ENCODE measurements at places on chromosomes 2 and 18.
A peak's percentile ranks its signal among the peaks of the same experiment; 100 is the strongest.

DNA sequence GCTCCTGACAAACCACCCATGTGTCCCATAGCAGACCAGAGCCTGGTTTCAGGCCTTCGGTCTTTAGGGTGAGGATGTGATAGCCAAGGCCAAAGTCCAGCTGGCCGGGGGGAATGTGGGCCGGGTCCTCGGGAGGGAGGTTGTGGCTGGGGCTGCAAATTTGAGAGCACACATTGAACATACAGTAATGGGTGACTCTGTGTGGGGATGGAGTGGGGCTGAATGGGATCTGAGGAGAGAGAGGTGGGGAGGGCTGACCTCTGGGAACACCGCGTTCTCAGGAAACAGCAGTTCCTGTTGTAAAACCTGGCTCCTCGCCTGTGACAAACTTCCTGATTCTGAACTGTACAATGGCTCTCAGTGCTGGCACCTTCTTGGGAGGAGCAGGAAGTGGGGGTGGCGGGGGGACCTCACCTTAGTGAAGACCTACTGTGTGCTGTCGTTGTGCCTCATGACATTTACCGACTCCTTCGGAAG is 48.8 kb downstream of the MCFD2 start:
- DNase-seq = no peak

- no peak for DNase-seq
Observed at GRCh38 chr2:177187631-177188312, 24.8 kb upstream of the HNRNPA3 start.

- no peak for DNase-seq
Observed at GRCh38 chr18:79728931-79729586, 49.5 kb downstream of the CTDP1 start.

- no peak for DNase-seq
Observed at GRCh38 chr2:231290321-231291015, 92.0 kb downstream of the ARMC9 start.

- peak; percentile 35 for DNase-seq
Observed at GRCh38 chr18:14189858-14190257, 57.6 kb upstream of the ZNF519 start.

GRCh38 chr18:79742076-79742475 is 55.7 kb upstream of the KCNG2 start:
- DNase-seq = no peak

GRCh38 chr2:140242889-140243288 is 1462.7 kb upstream of the NXPH2 start:
- DNase-seq = no peak

- peak; percentile 73 for DNase-seq
Observed at GRCh38 chr2:172095146-172095904, 7.4 kb downstream of the DLX2 start.

GRCh38 chr2:47187069-47187468 is 32.0 kb upstream of the STPG4 start:
- no peak for DNase-seq

- no peak for DNase-seq
Observed at GRCh38 chr2:213017404-213017803, 134.0 kb downstream of the IKZF2 start.

DNA sequence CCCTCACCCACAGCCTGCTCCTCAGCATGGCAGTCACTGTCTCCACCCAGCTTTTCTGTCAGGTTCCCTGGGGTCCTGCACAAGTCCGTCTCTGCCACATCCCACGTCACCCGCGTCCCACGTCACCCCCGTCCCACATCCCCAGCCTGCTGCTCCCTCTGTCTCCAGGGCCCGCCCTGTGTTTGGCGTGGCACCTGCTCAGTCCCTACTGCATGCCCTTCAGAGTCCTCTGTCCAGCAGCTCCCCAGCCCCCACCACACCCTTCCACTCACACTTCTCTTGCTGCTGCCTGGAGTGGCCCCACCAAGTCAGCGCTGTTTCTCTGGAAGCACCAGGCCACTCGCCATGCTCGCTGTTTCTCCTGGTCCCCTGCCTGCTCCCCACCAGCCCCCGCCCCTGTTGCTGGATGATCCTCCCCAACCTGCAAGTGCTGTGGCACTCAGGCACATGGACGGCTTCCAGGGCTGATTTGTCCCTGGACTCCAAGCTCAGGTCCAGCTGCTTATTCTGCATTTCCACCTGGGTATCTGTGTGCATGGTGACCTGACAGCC is 18.8 kb downstream of the ATG4B start:
- no peak for DNase-seq

GRCh38 chr2:28898048-28898447 is 3.6 kb downstream of the WDR43 start:
- DNase-seq = no peak

GRCh38 chr2:229270551-229271410 is at the start of gene PID1:
TSS of gene PID1 (minus strand) at chr2:229271287. CDS start at chr2:229271043, 244 bp downstream.
- peak; percentile 85 for DNase-seq

- DNase-seq = no peak
Observed at GRCh38 chr2:187206071-187206470, 242.0 kb downstream of the CALCRL start.

GRCh38 chr18:26711756-26712155 is 153.8 kb downstream of the AQP4 start:
- DNase-seq = no peak

DNA sequence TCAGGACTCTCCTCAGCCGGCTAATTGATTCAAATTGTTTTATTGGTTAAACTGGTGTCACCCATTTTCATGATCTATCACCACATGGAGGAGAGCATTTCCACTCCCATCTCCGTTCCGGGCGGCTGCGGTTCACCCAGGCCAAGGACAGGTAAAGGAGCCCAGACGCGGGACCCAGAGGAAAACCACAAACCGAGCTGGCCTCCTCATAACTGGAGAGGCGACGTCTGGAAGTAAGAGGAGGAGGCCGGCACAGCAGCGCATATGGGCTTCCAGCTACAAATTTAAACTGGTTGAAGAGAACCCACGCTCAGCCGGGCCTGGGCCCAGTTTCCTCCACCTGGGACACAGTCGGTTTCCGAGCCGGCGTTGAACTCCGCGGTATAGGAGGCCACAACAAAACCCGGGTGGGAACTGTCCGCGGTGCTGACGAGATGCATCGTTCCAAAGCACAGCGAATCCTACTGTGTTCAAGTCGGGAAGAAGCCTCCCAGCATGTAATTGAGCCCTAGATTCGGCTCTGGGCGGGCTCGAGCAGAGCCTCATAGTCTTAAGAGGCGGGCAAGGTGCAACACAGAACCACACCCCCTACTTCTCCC is 3.0 kb upstream of the SKOR2 start:
- peak; percentile 58 for DNase-seq
